Caudate nucleus (tissue), 63 donors: ENCODE measurements at places on chromosomes 4 and X.

DNA sequence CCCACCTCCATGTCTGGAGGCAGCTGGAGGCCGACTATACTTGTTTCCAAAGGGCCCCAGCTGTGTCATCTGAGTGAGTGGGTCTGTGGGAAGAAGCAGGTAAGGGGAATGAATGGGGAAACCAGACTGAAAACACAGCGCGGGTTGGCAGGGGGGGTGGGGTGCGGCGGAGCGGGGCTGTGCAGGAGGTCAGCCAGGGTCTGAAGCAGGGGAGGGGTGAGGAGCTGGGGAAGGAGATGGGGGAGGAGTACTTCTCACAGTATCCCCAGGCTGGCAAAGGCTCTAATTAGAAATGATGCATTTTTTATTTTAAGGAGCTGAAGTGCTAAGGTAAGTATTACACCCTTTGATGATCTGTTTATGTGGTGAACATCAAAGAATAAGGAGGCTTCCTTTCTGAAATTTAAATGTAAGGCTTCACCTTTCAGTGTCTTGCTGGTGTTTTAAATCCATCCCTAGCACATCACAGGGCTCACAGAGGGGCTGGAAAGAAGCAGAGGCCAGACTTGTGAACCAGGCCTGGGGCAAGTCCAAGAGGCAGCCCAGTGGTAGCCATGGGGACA, 37.5 kb downstream of the SMIM20 start:
- DNase-seq, result no peak

DNA sequence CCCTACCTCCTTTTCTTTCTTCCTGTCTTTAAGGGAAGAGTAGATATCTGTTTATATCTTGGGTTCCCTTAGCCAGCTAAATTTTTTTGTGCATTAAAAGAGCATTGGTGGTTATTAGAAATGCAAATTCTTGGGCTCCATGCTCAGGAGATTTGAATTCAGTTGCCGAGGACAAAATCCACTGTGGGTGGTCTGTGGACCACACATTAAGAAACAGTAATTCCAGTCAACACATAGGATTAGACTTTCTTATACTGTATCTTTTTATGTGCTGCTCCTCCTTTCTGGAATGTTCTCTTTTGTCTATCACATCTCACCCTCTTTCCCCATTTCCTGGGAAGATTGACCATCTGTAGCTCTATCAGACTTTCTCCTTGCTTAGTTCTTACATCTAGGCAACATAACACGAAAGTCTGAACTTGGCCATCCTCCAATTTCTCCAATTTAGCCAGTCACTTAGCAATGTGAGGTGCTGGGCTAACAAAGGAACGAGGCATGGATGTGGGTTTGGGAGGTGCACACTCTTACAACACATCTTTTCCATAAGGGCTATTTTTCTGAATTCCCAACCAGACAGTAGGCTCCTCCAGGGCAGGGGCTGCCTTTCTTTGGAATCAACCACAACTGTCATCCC, 5.3 kb upstream of the PDLIM3 start:
- no peak for DNase-seq

- DNase-seq, result peak; percentile 1
Observed at GRCh38 chrX:46279214-46279924, 265.9 kb downstream of the ZNF674 start.

DNA sequence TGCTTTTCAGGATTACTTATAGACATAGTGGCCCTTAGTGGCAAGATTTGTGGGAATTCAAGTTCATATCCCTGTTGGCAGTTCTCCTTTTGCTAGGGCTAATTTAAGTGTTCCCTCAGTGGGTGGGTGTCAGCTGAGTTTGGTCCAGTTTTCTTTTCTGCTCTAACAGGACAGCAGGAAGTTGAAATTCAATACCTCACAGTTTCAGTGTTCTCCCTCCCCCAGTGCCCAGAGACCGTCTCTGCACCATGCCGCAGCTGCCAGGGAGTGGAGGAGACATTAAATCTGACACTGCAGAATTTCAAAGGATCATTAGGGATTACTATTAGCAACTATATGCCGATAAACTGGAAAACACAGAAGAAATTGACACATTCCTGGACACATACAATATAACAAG, 50.7 kb downstream of the UBE2NL start:
- DNase-seq, result no peak

GRCh38 chr4:150695162-150695561, 113.2 kb downstream of the MAB21L2 start:
- no peak for DNase-seq

DNA sequence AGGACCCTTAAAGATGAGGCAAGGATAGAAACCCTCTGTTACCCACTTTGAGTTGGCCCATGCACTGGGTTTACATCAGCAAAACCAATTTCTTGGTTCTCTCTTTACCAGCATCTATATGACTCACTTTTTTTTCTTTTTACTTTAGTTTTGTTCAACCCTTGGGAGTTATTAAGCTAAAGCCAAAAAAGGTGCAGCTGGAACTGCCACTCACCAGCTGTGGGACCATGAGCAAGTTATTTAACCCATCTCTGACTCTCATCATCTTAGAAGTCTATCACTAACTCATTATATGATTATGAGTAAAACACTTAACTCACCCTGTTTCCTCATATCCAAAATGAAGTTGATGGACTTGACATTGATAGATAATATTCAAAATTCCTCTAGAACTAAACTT, 53.4 kb downstream of the GABRB1 start:
- no peak for DNase-seq

DNA sequence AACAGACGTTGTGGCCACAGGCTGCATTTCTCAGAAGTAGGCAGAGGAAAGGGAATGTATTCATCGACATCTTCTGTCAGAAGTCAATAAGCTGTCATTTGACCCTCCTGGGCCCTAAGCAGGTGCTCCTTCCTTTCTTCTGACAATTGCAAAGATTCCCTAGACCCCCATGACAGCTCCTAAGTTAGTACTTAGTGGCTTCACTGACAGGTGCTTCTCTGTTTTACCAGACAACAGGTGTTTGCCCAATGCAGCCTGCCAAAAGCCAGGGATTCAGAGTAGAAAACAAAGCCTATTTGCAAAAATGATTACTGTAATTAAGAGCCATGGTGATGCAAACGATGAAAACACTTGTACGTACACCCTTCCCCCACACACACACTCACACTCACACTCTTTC, 7.5 kb upstream of the FGF5 start:
- no peak for DNase-seq

DNA sequence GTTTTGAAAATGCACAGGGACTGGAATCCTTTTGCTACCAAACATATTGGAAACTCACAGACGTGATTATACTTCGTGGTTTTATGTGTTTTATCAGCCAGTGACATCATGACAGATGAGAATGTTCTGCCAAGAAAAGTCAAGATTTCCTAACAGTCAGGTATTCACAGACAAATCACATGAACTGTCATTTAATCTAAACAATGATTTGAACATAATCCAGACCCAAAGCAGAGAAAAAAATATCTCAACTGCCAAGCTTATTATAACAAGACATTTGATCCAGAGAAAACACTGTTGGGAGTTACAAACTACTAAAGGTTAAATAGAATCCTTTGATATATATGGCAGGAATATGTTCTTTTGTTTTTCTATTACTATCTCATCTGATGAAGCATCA, 635.9 kb upstream of the FRG1 start:
- DNase-seq, result no peak

DNA sequence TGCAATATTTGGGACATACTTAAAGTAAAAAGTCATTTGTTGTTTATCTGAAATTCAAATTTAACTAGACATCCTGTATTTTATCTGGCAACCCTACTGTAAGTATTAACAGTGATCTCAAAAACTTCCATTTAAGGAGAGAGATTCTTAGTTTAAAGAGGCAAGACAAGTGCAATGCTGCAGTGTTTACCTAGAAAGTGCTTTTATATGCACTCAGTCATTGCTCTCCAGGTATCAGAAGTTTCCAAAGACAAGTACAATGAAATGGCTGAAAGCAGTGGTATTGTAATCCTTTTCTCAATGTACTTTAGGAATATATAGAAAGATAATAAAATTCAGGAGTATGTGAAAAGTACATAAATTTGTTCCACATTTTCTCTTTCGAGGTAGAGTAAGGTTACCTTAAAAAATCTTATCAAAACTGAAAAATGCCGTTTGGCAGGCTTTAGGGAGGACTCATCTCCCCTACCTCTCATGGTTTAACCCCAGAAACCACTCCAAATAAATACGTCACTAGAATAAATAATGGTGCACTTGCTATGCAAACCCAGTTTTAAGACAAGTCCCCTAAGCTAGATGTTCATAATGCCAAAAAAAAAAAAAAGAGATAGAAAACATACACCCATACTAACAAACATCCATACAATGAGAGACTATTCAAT, 45.7 kb downstream of the ELF2 start:
- DNase-seq, result no peak

DNA sequence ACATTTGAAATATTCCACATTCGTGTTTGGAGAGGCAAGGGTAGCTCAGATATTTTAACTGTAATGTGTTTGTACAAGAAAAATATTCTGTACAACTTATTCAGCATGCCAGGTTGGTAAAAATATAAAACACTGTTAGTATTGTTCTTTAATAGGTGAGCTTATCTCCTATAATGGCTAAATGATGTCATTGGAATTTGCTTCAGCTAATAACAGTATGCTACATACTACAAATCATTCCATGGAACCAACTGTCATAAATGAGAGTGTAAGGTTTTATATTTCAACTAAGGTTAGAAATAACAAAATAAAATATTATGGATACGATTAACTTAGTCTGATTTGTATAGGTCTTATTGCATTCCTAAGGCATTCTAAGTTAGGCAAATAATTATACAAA, 206.6 kb downstream of the ADGRL3 start:
- no peak for DNase-seq

DNA sequence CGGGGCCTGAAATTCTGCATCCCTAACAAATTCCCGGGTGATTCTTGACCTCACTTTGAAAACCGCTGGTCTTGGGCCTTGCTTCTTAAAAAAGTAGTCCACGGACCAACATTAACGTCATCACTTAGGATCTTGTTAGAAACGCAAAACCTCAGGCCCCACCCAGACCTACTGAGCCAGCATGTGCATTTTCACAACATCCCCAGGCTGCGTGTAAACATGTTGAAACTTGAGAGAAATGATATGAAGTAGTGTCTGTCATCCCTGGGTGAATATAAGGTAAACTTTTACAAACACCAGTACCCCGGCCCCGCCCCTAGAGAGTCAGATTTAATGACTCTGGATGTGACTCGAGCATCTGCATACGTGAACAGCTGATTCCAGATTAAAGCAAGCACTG, 33.7 kb downstream of the SORBS2 start:
- DNase-seq, result no peak

- DNase-seq, result peak; percentile 0
Observed at GRCh38 chrX:24515447-24515846, 50.4 kb downstream of the PDK3 start.

GRCh38 chr4:122765692-122766352, 33.3 kb downstream of the BBS12 start:
- DNase-seq, result no peak

GRCh38 chr4:146029939-146030710, 91.5 kb upstream of the ZNF827 start:
- DNase-seq, result no peak

DNA sequence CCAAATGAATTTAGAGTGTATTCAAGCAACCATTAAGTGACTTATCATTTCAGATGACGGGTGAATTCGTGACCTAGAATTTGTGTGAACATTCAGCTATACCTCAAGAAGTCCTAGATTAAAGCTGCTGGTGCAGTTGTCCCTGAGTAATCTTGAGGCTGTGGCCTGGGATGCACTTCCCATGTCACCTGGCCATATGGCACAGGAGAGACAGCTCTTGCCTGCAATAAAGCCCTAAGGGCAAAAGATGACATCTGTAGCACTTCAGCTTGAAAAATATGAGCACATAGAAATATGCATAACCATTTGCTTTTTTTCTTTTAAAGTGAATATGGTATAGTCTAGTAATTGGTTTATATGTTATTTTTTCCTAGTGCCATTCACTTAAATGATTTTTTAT, 125.8 kb downstream of the FHDC1 start:
- no peak for DNase-seq

DNA sequence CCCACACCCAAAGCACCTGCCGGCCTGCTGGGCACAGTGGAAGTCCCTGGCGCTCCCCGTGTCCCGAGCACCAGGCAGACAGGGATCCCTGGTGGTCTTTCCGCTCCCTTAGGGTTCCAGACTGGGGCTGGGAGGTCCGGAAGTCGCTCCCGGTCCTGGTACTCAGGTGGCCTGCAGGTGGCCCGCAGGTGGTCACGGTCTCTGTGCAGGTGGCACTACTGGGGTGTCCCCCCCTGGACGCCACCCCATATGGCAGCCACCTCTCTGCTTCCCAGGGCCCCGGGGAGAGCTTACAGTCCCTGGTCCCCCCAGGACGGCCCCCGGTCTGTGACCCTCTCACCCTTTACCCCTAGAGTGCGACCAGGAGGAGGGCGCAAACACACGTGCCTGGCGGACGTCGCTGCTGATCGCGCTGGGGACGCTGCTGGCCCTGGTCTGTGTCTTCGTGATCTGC, 13.6 kb downstream of the SLC25A6 start:
- no peak for DNase-seq

DNA sequence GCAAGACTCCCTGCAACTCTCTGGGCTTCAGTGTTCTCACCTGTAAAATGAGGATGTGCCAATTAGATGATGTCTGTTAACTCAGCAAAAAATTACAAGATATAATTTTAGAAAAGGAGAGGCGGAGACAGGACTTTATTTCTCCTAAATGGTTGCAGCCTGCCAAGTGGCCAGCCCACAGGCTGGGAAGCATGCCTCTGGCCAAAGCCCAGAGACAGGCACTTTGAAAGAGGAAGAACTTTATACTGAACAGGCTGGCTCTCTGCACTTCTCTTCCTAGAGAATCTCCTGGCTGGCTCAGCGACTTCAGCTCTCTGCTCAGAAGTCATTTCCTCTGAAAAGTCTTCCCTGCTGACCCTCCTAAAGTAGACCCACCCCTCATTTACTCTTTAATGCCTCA, 3.7 kb downstream of the PRDM5 start:
- DNase-seq, result no peak

GRCh38 chr4:120557372-120557771, 365.2 kb downstream of the PRDM5 start:
- no peak for DNase-seq

DNA sequence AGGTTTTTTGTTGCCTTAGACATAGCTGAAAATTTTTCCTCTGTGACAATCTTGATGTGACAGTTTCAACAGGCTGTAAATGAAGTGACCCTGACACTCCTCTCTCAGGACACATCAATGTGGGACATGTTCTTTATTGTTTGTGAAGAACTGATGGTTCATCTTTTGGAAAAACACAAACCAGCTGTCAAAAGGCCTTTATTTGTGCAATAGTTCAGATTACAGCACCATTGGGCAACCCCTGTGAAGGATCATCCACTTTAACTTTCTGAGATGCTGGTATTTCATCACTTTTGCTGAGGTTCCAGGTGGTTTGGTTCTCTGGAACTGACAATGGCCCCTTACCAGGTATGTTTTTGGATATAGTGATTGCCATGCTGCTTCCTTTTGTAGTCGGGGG, 40.3 kb downstream of the OSTC start:
- no peak for DNase-seq
